Muscle of back (tissue), 13 donors: ENCODE measurements at places on chromosomes 11 and 22.

- no peak for DNase-seq
These were observed 6.6 kb upstream of the MARK2 start for GRCh38 chr11:63832336-63832735.

GRCh38 chr11:796565-797295 lies 1.4 kb downstream of the SLC25A22 start:
- DNase-seq = no peak

DNA sequence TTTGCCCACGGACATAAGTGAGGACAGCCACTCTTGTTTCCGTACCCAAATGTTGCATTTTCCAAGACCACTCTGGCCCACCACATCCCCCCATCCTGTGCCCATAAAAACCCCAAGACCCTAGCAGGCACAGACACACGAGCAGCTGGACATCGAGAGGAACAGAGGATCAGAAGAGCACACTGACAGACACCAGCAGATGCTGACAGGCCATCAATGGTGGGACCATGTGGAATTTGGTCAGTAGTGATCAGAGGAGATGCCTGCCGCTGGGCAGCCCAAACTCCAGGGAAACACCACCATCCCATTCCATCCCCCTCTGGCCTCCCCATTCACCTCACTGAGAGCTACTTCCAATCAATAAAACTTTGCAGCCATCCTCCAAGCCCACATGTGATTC lies 87.0 kb downstream of the DLG2 start:
- no peak for DNase-seq

DNA sequence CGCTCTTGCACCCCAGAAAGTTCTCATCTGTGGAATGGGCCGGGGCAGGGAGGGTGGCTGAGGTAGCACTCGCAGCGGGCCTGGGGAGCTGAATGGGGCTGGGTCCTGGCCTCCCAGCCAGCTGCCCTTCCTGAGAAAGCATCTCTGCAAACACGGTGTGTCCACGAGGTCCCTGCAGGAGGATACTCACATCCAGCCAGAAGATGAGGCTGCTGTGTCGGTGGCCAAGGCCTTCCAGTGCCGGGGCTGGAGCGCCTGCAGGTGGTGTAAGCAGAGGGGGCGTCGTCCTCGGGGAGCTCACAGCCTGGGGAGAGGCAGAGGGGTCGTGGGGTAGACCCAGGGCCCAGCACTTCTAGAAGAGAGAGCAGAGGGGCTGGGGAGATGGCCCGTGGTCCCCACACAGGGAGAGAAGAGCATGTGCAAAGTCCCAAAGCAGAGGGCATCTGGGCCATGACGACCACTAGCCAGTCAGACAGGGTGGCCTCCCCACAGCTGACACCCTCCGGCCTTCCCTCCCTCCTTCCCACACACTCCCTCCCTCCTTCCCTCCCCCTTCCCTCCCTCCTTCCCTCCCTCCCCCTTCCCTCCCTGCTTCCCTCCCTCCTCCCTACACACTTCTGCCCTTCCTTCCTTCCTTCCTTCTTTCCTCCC lies 97.9 kb downstream of the WNT7B start:
- no peak for DNase-seq

DNA sequence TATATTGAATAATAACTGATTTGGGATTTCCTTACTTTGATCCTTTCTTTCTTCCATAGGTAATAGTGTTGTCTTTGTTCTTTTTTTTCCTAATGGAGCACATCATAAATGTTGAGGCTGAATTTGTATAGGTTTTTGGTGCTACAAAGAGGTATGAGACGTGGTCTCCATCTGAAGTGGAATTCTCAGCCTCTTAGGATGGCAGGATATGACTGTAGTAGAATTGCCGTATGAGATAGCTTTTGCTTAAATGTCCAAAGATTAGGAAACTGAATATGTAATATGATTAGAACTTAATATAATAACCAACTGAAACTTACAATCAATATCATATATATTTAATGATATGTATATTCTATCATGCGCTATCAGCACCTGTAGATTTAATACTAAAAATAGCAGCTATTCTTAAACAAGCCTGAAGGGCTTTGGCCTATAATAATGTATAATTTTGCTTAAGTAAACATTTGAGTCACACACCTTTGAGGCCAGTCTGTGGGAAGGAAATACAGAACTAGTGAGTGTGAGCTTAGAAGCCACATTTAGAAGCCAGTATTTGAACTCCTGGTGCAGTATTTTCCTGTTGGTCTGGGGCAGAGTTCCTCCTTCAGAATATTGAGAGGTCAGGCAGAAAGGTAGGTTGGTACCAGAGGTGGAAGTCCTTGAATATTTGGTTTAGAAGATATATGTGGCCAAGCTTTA lies 62.6 kb downstream of the SWAP70 start:
- DNase-seq = no peak

GRCh38 chr11:10381736-10382135 lies 73.3 kb upstream of the AMPD3 start:
- no peak for DNase-seq

DNA sequence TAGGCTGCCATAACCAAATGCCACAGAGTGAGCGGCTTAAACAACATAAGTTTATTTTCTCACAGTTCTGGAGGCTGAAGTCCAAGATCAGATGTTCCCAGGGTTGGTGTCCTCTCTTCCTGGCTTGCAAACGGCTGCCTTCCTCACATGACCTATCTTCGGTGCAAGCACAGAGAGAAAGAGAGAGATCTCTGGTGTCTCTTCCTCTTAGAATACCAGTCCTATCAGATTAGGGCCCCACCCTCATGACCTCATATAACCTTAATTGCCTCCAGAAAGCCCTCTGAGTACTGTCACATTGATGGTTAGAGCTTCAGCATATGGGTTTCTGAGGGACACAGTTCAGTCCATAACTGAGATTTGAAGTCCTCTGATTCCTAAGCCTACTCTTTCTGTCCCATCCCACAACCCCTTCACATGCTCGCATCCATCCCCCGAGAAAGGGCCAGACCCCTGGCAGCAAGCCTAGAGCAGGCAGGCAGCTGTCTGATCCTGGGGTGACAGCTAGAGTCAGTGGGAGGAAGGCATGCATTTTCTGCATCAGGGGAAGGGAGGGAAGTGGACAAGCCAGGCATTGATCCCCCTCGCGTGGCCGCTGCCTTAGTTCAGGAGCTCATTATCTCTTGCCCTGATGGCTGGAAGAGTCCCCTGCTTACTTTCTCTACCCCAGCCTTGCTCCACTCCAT lies 114.1 kb downstream of the FAR1 start:
- peak; percentile 49 for DNase-seq

DNA sequence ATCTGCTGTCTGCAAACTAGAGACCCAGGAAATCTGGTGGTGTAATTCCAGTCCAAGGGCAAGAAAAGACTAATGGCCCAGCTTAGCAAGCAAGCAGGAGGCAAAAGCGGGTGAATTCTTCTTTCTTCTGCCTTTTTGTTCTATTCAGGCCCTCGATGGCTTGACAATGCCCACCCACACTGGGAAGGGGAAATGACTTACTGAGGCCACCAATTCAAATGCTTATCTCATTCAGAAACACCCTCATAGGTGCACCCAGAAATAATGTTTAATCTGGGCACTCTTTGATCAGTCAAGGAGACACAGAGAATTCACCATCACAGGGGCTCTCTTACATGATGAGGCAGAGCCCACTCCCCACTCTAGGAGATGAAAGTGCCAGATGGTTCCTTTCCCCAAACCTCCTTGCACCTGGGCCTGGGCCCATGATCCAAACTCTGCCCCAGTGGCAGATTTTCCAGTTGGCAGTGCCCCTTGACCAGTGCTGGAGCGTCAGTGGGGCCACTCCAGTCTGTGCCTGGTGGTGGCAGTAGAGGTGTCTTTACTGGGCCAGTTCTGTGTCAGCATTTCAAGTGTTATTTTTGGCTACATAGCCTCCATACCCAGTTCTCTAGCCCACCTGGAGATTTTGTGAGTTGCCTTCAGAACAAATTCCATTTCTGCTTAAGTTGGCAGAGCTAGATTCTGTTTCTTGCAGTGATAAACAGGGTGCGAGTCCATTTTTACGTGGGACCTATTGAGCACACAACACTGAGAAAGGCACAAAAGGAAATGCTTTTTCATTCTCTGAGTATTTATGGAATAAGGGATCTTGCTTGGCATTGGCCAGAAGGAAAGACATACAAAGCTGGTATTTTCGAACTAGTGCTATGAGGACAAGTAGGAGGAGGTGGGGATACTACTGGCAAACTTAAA lies 7.5 kb downstream of the ELMOD1 start:
- DNase-seq = no peak
